ENCODE measurements at places on chromosomes 4 and X.

- DNase-seq = no peak
Measured at GRCh38 chr4:38387819-38388218, 276.2 kb upstream of the KLF3 start.

GRCh38 chr4:173410079-173410478 lies 11.2 kb upstream of the SCRG1 start:
- DNase-seq = no peak

GRCh38 chrX:118593407-118593806 lies 97.8 kb downstream of the DOCK11 start:
- no peak for DNase-seq

DNA sequence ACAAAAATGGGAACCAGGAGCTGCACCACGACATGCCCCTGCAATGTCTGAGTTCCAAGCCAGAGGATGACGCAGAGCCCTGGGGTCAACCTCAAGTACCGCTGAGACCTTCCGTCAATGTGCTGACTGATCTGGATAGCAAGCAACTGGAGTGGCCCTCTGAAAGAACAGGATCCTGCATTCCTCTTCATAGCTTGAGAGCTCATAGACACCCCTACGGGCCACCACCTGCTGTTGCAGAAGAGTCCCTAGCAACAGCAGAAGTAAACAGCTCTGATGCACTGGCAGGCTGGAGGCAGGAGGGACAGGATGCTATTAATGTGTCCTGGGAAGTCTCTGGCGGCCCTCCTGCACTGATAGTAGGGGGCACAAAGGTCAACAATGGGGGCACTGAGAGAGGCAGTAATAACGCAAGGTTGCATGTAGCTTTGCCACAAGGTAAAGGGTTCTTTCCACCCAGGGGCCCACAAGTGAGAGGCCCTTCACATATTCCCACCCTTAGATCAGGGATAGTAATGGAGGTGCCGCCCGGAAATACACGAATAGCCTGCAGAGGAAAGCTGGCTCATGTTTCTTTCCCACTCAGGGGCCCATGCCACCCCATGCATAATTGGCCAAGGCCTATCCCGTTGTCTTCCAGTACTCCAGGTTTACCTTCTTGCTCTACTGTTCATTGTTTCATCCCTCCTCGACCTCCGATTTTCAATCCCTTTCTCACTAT lies 1.3 kb downstream of the PRR32 start:
- no peak for DNase-seq

GRCh38 chrX:110665223-110666002 lies 130.2 kb downstream of the CHRDL1 start:
- no peak for DNase-seq

GRCh38 chr4:34202154-34202553 lies 2042.2 kb downstream of the ARAP2 start:
- no peak for DNase-seq

DNA sequence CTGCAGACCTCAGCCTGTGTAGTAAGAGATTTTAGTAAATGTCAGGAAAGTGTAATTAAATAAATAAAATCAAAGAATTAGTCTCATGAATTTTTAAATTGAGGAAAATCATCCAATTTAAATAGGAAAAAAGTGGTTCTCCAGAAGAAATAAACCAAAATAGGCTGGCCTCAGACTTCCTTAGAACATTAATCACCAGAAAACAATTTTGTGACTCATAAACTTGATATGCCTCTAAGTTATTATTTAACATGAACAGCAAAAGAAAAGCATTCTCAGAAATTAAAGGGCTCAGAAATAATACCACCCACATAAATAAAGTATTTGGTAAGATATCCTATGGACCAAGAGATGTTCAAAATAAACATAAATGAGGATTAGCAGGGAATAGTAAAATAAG lies 14.3 kb downstream of the FAM47B start:
- no peak for DNase-seq

GRCh38 chr4:183729430-183730328 lies 70.6 kb downstream of the TRAPPC11 start:
- DNase-seq = no peak

- no peak for DNase-seq
Measured at GRCh38 chrX:129737916-129738315, 863 bp upstream of the XPNPEP2 start.

- DNase-seq = no peak
Measured at GRCh38 chr4:174430576-174430975, 91.7 kb downstream of the HPGD start.

DNA sequence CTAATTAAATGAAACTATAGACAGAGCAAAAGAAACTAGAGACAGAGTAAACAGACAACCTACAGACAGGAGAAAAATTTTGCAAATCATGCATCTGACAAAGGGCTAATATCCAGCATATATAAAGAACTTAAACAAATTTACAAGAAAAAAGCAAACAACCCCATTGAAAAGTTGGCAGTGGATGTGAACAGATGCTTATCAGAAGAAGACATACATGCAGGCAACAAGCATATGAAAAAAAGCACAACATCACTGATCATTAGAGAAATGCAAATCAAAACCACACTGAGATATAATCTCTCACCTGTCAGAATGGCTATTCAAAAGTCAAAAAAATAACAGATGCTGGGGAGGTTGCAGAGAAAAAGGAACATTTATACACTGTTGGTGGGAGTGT lies 14.8 kb downstream of the ZNF280C start:
- DNase-seq = no peak

DNA sequence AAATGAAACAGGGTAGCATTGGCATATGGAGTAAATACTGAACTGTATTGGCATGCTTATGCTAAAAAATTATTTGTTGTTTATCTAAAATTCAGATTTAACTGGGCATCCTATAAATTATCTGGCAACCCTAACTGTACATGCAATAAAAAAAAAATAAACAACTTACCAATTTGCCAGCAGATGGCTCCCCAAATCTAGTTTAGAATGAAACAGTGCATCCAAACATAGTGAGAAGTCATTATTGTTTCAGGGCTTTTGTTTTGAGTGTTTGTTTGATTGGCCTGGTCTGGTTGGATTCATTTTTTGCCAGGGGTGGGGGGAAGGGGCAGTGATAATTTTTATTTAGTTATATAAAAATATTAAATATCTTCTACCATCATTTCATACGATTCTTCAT lies 12.8 kb upstream of the NSUN7 start:
- DNase-seq = no peak

GRCh38 chrX:133985164-133985966 lies at the start of gene GPC3:
GPC3 (minus strand) TSS chrX:133985594.
- peak; percentile 14 for DNase-seq

DNA sequence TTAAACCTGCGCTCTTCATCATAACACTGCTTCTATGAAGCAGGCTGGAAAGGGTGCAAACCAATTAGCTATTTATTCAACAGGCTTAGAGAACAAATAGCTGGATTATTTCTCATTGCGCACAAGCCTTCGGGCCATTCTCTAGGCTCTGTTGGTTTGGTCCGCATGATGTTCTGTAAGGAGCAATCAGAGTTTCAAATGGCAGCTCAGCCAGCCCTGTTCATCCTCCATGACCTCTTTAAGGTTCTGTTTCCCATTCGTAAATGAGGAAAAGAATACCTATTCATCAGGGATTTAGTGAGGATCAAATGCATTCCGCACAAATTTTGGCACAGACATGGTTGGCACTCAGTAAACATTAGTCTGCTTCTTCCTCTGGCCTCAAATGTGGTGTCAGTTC lies 15.5 kb upstream of the GPM6A start:
- no peak for DNase-seq

- no peak for DNase-seq
Measured at GRCh38 chr4:173017802-173018201, 150.8 kb upstream of the GALNT7 start.

- DNase-seq = no peak
Measured at GRCh38 chr4:186021461-186022167, 47.3 kb upstream of the TLR3 start.

DNA sequence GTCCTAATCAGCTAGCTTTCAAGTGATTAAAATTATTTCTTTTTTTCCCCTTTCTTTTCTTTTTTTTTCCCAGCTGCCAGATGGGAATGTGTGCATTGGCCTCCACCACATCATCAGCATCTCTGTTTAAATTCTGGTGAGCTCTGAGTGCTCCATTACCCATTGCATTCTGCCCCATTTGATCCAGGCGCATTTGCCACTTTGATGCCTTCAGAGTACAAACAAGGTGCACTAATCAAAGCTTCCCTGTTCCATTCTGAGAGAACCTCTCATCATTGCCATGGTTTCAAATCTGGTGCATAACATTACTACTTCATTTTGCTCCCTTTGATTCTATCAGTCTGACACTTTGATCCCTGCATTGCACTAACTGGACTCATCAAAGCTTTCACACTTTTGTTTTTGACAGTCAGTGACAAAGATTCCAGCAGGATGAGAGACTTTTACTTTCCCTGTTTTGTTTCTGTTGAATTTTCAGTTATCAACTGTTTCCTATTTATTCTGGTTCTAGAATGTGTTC lies 238.8 kb upstream of the PCDH10 start:
- DNase-seq = no peak

DNA sequence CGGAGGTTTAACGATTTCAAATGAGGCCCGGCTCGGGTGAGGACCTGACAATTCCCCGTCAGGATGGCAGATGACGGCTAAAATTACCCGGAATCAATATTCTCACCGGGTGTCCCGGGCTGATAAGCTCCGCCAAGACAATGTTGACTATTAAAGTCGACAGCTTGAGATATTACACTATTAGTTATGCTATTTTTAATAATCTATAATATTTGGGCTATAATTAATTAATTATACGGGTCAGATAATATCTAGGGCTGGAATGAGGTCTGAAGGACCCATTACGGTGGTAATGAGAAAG lies 9.4 kb upstream of the NKX1-1 start:
- DNase-seq = no peak

DNA sequence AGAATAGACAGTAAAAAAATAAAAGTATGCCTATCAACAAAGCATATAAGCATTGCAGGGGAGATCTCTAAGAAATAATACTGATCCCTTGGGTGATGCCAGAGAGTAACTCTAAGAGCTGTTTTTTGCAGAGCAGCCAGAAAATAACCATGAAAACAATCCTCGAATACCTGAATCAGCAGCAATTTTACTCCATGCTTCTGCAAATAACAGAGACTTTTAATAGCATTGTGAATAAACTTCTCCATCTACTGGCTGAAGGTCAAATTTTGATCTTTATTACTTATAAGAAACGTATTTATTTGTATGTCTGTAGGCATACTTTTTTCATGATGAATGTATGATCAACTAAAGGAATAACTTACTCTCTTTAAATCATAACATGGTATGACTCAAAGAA lies 334.5 kb downstream of the GALNTL6 start:
- no peak for DNase-seq

- no peak for DNase-seq
Measured at GRCh38 chrX:19954335-19955096, 36.3 kb downstream of the BCLAF3 start.

GRCh38 chr4:162497564-162498167 lies 333.9 kb upstream of the FSTL5 start:
- no peak for DNase-seq

DNA sequence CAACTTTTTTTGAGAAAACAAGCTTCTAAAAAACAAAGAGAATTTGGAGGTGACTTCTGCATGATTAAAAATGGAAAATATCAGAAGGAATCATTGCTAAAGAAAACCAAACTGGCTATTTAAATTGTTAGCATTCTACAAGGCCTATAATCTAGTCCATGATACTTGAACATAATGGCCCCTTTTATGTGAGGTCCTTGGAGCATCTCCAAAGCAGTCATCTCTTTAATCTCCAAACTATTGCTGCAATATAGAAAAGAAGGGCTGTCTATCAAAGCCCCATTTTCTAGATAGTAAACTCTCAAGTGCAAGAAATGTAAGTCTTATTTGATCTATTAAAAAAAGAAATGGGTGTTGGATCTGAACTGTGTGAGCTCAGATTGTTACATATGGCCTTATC lies 615.1 kb downstream of the CENPC start:
- DNase-seq = no peak

Data from activated gamma-delta T cell treated with Interleukin-2 at 50 U/mL for 16 hours (primary cell).